ENCODE measurements at places on chromosomes 11 and 22.

DNA sequence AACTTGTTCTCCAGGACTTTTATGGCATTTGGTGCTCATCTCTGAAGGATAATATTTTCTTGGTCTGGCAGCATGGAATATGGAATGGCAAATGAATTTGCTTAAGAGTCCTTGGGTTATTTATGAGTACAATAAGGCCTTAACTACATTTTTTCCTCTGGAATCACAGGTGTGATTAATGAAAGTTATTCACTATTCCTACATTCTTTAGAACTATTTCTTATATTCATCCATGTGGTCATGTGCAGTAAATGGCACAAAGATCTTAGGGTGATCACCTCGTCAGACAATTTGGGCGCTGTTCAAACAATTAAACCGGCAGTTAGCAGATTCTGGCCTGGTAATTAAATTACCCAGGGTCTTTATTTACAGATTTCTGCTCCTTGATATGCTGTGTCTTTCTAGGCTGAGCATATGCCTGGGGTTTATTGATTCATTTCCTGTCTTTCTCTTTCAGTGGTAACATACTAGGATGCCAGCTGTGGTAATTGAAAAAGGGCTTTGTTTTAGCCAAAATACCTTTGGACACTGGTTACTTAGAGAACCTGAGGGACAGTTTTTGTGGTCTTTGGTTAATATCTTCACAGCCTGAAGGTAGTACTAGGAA lies 31.6 kb downstream of the SIK2 start:
- DNase-seq, result no peak

- DNase-seq, result no peak
Measured at GRCh38 chr11:118382954-118383353, 18.5 kb upstream of the ATP5MG start.

GRCh38 chr11:64868904-64869570 lies 9.4 kb downstream of the EHD1 start:
- peak; percentile 47 for DNase-seq

- DNase-seq, result no peak
Measured at GRCh38 chr22:47345025-47345424, 582.6 kb downstream of the TBC1D22A start.

DNA sequence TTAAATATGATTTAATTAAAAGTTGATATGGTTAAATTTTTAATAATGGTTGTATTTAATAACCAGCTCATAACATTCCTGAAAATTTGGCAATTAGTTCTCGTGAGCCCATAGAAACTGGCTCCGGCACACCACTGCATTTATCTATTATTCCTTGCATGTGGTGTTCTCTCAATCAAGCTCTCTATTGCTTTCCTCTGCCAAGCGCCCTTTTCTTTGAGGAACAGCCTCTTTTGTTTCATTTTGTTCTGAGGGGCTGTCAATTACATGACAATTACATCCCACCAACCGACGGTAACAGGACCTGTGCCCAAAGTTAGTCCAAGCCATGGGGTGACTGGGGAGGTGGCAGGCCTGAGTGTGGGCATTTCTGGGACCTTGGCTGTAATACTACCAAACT lies 8.1 kb downstream of the C11orf91 start:
- DNase-seq, result no peak

GRCh38 chr11:128422576-128423370 lies 164.6 kb downstream of the ETS1 start:
- DNase-seq, result peak; percentile 81

- no peak for DNase-seq
Measured at GRCh38 chr11:10659339-10660216, 34.0 kb downstream of the IRAG1 start.

DNA sequence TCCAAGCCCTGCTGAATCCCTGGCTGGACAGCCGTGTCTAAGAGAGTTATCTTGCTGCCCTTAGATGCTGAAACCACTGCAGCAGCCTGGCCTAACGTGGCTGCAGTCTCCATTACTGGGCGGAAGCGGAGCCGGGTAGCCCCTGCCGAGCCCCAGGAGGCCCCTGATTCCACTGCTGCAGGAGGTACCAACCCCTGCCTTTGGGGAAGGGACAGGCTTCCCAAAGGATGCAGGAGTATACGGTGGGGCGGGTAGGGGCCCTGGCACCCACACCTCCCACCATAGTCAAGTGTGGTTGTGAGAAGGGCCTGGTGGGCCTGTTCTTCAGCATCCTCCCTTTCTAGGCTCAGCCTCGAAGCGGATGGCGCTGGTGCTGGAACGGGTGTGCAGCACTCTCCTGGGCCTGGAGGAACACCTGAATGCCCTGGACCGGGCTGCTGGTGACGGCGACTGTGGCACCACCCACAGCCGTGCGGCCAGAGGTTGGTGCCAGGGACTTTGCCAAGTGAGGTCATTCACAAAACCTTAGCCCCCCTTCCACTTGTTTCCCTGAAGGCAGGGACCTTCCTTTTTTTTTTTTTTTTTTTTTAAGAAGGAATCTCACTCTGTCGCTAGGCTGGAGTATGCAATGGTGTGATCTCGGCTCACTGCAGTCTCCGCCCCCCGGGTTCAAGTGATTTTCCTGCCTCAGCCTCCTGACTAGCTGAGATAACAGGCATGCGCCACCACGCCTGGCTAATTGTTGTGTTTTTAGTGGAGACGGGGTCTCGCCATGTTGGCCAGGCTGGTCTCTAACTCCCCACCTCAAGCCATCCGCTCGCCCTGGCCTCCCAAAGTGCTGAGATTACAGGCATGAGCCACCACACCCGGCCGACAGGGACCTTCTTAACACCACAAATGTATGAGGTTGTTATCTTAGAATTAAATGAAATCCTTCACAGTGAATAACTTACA lies 11.0 kb downstream of the TKFC start:
- no peak for DNase-seq

DNA sequence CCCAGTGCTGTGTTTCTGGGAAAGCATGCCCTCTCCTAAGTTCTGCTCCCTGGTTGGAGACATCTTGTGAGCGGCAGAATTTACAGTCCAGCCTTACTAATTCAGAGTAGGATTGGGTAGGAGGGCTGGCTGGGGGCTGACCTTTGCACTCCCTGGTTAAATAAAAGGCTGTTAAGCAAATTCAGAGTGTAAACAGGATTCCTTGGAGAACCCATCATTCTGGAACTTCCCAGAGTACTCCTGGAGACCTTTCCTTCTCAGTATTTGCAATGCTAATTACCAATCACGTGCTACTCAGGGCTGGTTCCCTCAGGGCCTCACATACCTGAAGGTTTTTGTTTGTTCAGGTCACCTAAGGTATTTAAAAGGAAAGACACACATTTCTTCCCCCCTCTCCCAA lies 340.2 kb downstream of the TBC1D22A start:
- no peak for DNase-seq

GRCh38 chr11:100329352-100329751 lies 357.7 kb upstream of the ARHGAP42 start:
- no peak for DNase-seq

- DNase-seq, result no peak
Measured at GRCh38 chr11:110886288-110886970, 174.2 kb upstream of the ARHGAP20 start.

GRCh38 chr11:123822032-123822431 lies 15.9 kb upstream of the OR6M1 start:
- no peak for DNase-seq

- no peak for DNase-seq
Measured at GRCh38 chr11:88102598-88102934, 72.7 kb downstream of the RAB38 start.

DNA sequence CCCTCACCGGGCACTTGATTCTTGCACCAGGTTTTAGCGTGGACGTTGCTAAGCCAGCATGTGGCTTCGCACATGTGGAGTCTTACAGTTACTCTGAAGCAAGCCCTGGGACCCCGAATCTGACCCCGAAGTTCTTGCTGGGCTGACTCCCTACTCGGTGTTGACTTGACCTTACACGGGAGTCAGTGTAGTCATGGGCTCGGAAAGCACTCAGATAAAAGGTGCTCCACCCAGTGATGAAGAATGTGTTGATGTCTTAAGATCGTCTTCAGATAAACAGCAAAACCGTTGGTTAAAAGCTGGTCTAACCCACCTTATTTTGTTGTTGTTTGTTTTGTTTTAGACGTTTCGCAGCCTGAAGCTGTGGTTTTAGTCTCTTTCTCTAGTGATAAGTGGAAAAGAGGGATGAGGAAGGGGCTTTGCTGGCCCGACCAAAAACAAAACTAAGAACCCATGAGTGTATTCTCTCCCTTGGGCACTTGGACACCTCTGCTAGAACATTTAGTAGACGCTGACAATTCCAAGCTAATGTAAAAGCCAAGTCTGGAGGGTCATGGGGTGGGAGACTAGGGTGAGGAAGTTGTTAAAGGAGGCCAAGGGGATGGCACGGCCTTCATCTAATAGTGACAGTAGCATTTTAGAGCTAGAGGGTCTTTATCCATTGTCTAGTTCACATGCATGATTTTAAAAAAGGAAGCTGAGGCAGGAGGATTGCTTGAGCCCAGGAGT lies 69.9 kb downstream of the BCR start:
- no peak for DNase-seq

DNA sequence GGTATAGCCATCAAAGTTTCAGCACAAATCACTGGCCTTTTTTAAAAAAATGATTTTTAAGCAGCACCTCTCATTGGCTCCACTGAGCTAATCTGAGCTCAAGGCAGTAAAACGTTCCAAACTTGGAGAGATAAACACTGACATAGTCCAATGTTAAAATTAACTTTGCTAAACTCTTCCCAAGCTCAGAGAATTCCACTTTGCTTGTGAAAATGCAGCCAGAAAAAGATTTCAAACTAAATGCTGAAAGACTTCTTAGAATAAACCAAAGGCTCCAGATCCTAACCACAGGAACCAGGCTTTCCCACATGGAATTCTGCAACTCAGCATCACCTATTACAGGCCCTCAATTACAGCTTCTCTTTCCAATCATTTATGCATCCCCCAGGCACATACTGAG lies 84.7 kb upstream of the GDPD4 start:
- no peak for DNase-seq

- DNase-seq, result no peak
Measured at GRCh38 chr11:46480166-46480726, 88.7 kb upstream of the CHRM4 start.

DNA sequence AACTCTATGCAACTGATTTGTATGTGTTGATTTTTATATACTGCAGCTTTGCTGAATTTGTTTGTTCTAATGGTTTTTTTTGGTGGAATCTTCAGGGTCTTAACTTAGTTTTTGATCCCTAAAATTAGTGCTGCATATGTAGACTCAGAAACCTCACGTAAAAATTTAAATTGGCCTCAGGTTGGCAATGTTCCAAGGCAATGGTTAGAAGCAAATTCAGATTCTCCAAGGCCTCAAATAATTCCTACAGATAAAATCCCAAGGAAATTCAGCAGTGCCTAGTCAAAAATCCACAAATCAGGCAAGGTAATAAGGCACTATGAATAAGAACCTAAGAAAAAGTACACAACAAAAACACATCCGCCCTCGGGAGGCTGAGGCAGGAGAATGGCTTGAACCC lies 9.5 kb downstream of the PDE3B start:
- no peak for DNase-seq

GRCh38 chr22:38970551-38970950 lies 11.6 kb upstream of the APOBEC3B start:
- no peak for DNase-seq

DNA sequence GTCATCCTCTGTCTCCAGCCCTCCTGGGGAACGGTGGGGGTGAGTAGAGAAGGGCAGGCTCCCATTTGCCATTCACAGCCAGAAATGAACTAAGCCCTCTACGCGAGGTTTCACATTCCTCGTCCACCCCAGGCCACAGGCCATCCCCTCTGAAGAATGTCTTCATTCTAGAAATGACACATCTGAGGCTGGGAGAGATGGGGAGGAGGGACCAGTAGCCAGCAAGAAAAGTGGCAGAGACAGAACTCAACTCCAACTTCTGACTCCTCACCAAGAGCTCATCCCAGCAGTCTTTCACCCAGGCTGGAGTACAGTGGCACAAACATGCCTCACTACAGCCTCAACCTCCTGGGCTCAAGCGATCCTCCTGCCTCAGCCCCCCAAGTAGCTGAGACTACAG lies 3.4 kb downstream of the CTSF start:
- DNase-seq, result no peak

- no peak for DNase-seq
Measured at GRCh38 chr11:2931420-2931746, 2.2 kb upstream of the PHLDA2 start.

- no peak for DNase-seq
Measured at GRCh38 chr11:28596816-28597215, 488.6 kb downstream of the METTL15 start.

GRCh38 chr22:24965822-24966626 lies 13.5 kb downstream of the KIAA1671 start:
- no peak for DNase-seq

GRCh38 chr11:94960488-94960887 lies 12.9 kb downstream of the CWC15 start:
- no peak for DNase-seq

- DNase-seq, result peak; percentile 92
Measured at GRCh38 chr11:70203751-70204465, 812 bp downstream of the FADD start.

DNA sequence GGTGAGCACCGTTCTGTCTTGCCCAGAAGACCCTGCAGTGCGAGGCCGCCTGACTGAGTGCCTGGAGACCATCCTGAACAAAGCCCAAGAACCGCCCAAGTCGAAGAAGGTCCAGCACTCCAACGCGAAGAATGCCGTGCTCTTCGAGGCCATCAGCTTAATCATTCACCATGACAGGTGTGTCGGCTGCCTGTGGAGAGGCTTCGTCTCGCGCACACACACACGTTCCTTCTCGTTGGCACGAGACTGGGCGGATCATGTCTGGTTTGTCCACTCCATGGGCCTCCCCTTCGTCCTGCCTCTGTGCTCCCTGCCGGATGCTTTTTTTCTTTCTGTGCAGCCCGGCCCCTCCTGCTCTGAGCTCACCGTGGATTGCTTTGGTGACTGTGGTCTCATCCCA lies 51.1 kb downstream of the MUC6 start:
- DNase-seq, result no peak

Data from effector CD4-positive, alpha-beta T cell (primary cell).